HS-5 (cell line): ENCODE measurements at places on chromosomes 5 and 9.

GRCh38 chr5:82595113-82595512 is 317.0 kb upstream of the RPS23 start:
- DNase-seq, result no peak

GRCh38 chr5:139810341-139811273 is 15.0 kb downstream of the PSD2 start:
- DNase-seq, result no peak

- DNase-seq, result no peak
Measured at GRCh38 chr5:97501965-97502305, 318.9 kb upstream of the RIOK2 start.

DNA sequence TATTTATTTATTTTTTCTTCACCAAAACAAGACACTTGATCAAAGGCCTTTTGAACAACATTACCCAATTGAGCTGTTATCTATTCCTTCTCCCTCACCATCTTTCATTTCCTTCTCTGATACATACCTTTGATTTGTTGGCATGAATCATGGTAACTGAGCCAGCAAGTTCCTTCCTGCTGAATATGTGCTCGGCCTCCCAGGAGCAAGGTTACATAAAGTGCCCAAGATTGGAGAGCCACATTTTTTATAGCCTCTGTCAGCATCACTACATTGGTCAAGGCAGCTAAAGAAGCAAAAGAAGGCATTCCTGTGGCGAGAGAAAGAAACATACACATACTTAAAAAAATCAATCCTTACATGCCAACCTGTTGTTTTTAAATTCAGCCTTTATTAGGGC is 369.6 kb downstream of the CYLC2 start:
- DNase-seq, result peak; percentile 92

- DNase-seq, result peak; percentile 53
Measured at GRCh38 chr5:15621094-15621493, 121.1 kb downstream of the FBXL7 start.

DNA sequence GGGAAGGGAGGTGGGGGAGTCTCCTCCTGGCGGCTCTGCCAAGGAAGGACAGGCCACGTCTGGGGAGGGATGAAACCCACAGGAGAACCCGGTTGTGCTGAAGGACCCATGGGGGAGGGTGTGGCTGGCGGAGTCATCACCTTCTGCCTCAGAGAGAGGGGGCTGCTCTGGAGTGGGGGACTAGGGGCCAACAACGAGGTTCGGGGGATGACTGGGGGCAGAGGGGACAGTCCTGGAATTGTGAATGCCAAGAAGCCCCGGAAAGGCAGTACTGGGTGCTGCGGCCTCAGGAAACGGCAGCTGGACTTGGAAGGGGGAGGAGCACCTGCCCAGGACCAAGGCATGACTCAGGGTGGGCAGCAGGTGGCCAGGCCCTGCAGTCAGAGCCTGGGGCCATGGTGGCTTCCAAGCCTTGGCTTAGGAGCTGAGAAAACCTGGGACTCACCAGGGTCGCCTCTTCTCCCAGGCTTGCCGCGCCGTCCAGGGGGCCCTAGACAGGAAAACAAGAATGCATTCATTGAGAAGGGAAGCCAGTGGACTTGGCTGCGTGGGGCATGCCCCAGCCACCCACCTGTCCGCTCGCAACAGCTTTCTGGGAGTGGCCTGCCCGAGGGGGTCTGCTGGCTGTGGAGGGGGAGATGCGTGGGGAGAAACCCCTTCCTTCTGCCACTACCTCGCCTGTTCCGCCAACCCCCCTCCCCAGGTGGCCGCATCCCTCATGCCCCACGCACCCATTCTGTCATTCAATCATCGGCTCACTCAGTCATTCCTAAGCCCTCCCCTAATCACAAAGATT is 74.0 kb upstream of the PHYKPL start:
- DNase-seq, result no peak

DNA sequence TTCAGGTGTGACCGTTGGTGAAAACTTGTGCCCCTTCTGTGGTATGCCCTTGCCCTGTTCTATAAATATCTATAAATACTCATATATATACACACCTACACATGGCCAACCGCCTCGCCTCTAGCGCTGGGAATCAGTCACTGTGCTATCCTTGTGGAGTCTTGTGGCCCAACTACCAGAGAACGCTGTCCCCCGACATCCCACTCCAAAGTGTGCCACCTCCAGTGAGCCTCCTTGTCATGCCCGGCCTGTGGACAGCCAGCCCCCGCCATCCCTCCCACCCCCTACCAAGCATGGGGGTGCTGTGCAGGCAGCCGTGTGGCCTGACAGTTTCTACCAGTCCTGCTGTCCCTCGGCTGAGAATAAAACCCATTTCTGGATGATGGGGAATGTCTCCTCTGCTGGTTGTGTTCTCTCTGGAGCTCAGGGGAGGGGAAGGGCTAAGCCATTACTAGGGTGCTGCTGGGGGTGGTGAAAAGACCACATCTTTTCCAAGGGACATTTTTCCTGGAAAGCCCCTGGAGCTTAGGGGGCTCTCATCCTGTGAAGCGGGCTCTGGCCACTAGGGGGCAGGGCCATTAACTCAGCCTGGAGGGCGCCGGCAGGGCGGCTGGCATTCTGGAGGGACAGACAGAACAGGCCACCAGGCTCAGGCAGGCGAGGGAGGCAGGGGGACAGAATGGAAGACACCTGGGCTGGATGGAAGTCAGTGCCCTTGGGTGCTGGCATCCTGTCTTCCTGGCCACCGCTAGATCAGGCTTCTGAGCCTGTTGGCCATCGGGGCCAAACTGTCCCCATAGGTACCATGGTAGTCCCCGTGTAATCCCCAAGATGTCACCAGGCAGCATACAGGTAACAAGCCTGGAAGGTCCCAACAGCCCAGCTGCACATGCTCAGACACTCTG is 20.7 kb downstream of the GOLGA2 start:
- no peak for DNase-seq

DNA sequence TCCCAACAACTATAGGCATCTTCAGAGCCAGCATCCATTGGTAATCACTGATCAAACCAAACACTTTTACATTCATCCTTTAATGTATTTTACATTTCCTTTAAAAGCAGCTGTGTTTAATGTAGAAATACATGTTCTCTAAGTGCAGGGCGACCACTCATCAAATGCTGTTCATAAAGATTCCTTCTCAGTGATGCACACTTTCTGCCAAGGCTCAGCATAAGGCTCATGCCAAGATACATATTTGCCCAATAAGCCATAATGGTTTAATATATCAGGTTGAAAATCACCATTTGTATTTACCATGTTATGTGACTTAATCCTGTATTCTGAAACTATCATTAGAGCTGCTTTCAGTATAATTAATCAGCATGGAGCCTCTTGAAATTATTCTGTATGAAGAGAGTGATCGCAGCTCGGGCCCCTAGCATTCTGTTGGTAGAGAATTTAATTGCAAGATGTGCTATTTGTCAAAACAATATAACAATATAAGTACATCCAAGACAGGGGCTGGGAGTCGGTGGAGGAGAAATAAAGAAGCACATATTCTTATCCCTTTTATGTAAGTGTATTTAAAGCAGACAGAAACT is 267.5 kb downstream of the EBF1 start:
- no peak for DNase-seq

GRCh38 chr9:21789541-21790037 is 12.8 kb upstream of the MTAP start:
- peak; percentile 84 for DNase-seq

GRCh38 chr9:101727612-101728524 is 10.6 kb downstream of the GRIN3A start:
- no peak for DNase-seq

GRCh38 chr9:105091004-105091640 is 153.3 kb upstream of the SLC44A1 start:
- no peak for DNase-seq

DNA sequence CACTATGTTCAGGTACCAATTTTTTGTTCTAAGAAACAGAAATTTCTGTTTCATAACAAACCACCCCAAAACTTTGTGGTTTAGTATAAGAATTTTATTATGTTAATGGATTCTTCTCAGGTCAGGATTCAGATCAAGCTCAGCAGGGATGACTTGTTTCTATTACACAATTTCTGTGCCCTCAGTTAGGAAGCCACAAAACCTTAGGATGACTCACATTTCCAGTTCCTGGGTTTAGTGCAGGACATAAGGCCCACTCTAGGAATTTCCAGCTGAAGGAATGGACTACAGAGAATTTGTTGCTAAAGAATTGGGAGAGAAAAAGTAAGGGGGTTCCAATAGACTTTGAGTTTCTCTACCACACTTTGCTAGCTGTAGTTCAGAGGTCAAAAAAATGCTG is 629.3 kb downstream of the ANXA1 start:
- DNase-seq, result peak; percentile 86

DNA sequence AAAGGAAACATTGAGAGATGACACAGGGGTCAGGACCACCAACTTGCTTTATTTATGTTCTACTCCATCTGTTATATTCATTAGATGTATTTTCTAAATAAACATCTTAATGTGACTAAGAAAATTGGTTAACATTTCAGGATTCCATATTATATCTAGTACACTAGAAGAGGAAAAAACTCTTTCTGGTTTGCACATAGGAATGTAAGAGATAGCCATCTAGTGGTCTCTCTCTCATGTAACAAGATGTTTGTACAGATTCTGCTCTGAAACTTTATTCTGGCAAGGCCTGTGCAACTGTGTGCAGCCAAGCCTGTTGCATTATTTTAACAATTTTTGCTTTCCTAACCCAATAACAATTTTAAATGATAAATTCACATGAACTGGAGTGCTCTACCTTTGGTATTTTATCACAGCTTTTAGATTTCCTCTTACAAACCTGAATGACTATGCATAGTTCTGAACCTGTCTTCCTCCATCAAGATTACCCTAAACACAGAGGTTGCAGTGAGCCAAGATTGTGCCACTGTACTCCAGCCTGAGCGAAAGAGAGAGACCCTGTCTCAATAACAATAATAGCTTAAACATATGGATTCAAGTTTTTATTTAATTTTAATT is 148.2 kb downstream of the GIN1 start:
- no peak for DNase-seq

GRCh38 chr5:129917224-129917623 is 13.0 kb downstream of the CHSY3 start:
- no peak for DNase-seq

DNA sequence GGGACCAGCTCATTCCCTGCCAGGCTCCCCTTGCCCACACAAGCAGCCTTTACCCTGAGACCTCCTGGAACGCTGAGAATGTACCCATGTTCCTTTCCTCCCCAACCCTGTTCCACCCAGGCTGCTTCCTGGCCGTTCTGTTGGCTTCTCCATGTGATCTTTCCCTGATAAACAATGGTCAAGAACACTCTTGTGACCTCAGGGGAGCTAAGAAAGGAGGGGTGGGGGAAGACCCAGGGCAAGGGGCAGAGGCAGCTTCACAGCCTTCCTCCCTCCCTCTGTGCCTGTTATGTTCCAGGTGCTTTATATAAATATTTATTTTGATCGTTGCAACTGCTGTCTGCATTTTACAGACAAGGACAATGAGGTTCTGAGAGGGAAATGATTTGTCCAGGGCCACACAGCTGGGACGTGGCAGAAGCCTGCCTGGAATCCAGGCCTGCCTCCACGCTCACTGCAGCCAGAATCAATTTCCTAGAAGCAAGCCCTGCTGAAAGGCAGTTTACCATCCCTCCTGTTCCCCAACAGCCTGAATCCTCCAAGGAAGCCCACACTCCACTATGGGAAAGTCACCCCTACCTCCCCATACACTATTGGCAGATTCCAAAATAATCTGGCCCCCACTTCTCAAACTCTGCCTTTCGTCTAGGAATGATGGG is 3.9 kb downstream of the SHROOM1 start:
- no peak for DNase-seq

DNA sequence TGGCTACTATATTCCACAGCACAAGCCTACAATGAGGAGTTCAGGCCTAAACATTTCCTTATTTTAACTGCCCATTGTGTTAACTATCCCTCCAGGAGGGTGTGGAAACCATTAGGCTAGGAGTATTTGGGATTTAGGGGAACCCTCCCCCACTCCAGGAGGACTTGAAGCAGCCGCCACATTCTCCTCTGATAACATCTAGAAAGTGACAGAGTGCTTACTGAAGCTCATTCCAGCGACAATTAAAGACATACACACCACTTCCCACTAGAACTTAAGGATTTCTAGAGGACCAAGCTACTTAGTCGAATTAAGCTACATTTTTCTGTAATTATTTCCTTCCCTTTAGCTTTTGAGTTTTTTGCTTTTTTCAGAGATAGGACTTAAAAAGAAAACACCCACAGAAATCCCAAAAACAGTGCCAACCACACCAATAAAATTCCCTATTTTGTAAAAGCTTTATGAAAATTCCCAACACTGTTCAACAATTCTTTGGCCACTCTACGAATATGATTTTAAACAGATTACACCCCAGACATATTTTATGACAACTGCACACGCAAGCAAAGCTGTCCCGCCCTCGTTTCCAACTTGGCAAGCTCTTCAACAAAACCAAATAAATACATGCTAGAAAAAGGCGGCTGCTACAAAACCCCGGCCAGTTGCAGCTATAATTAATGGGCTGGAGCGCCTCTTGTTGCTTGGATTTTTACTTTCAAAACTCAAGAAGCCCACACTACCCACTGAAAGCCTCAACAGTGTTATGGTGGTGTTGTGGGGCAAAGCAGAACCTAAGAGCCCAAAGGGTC is 4.5 kb downstream of the ROR2 start:
- no peak for DNase-seq

- DNase-seq, result no peak
Measured at GRCh38 chr5:11477786-11478185, 426.5 kb downstream of the CTNND2 start.

- no peak for DNase-seq
Measured at GRCh38 chr5:43202380-43202779, 10.4 kb downstream of the NIM1K start.

DNA sequence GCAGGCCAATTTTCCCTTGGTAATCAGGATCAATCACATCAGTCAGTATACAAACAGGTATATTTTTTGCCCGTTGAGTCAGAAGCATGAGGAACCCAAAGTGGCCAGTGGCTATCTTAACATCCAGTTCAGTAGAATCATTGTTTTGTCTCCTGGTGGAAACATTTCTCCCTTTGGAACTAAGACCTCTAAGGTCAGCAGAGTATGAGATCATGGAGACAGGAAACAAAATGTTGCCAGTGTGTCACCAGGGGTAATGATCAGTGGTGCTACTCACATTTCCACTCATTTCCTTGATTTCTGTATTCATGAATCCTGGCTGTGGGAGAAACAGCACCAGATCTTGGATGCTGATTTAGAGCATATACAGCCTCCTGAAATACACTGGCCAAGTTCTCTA is 553.0 kb downstream of the CSNK1G3 start:
- DNase-seq, result no peak

GRCh38 chr9:124595743-124596142 is 88.5 kb upstream of the NR5A1 start:
- DNase-seq, result no peak

GRCh38 chr5:177427919-177428573 is 1.6 kb downstream of the GRK6 start:
- DNase-seq, result no peak

- DNase-seq, result no peak
Measured at GRCh38 chr9:20781092-20781491, 97.0 kb downstream of the FOCAD start.
